ENCODE measurements at places on chromosomes 7 and 10.

GRCh38 chr10:32960022-32960421 is 2.0 kb upstream of the ITGB1 start:
- DNase-seq = no peak

- no peak for DNase-seq
Measured at GRCh38 chr10:29807163-29807806, 172.5 kb upstream of the SVIL start.

DNA sequence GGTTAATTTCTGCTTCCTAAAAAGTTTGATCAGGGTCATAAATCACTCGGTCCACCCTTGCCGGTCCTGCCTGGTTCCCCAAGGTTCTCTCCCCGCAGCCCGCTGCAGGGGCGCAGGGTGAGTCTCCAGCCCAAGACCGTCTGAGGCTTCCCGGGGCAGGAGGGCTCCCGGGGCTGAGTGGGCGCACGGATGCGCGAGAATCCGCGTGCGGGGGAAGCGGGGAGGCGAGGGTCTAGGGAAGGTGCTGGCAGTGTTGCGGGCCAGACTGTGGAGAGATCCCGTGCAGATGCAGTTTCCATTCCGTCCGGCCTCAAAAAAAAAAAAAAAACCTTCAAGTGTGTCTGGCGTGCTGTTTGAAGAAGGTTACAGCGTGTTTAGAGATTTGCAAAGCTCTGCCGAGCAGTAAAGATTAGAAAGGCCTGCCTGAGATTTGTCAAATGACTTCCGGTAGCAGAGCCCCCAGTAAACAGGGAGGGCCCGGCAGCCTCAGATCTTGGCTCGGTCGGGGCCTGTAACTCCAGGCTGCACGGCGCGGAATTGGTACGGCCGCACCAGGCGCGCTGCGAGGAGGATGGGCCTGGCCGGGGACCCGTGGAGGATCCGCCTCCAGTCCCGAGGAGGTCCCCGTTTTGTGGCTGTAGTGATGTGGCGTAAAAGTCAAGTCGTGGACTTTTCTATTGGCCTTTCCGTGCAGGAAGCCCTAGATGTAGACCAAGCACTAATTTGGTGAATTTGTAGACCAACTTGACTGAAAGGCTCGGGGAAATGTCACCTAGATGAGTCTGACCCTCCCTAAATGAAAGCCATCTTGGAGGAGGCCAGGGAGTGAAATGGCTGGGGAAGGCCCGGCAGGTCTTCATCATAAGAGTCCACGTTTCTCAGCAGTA is 293.2 kb upstream of the NFE2L3 start:
- DNase-seq = peak; percentile 73

- no peak for DNase-seq
Measured at GRCh38 chr10:88974446-88975376, 15.9 kb upstream of the FAS start.

DNA sequence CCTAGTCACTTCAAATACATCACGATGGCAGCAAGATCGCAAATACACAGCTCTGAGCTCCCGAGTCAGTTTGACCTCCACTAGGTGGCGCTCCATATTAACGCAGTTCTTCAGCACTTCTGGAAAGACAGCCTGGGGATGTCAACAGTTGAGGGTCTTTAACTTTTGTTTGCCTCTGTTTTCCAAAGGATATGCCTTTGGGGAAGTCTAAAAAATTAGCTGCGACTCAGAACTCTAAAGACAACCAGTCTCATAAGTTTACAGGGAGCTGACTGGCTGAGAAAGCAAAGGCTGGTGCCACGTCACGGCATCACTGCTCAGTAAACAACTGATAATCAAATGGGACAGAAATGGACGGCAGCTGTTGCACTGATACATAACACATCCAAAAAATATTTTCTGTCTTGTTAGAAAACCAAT is 458.8 kb downstream of the SORCS1 start:
- DNase-seq = peak; percentile 47

GRCh38 chr7:117588352-117588794 is 108.5 kb downstream of the CFTR start:
- no peak for DNase-seq

- DNase-seq = no peak
Measured at GRCh38 chr7:86863452-86863851, 196.0 kb downstream of the ELAPOR2 start.

DNA sequence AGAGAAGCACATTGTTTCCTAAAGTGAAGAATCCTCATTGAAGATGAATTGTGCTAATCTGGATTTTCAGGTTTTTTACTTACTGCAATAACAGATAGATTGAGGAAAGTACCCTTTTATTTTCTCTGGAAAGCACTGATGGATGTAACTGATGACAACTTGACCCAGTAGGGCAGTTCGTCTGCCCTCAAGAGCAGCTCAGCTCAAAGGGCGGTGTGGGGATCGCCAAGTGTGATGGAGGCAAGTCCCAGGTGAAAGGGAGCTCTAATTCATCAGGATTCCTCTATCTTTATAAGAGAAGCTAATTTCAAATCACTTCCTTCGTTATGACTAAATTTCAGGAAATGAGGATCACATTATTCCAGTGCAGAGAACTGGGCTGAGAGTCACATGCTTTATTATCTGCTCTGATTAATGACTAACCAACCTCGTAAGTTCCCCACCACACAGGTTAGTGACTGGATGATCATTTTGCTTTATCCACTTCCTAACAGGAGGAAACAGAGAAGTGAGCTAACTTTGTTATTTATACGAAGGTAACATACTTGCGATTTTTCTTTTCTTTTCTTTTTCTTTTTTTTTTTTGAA is 98.8 kb downstream of the PFKFB3 start:
- no peak for DNase-seq

DNA sequence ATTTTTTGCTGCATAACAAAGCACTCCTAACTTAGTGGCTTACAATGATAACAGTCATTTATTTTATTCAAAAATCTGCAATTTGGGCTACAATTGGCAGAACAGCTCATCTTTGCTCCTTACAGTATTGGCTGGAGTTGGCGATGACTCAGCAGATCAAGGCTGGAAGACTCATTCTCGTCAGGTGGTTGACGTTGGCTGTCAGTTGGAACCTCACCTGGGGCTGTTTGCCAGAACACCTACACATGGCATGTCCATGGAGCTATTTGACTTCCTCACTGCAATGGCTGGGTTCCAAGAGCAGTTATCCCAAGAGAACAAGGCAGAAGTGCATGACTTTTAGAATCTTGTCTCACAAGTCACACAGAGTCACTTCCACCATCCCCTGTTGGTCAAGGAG is 75.1 kb downstream of the NOD1 start:
- DNase-seq = no peak

DNA sequence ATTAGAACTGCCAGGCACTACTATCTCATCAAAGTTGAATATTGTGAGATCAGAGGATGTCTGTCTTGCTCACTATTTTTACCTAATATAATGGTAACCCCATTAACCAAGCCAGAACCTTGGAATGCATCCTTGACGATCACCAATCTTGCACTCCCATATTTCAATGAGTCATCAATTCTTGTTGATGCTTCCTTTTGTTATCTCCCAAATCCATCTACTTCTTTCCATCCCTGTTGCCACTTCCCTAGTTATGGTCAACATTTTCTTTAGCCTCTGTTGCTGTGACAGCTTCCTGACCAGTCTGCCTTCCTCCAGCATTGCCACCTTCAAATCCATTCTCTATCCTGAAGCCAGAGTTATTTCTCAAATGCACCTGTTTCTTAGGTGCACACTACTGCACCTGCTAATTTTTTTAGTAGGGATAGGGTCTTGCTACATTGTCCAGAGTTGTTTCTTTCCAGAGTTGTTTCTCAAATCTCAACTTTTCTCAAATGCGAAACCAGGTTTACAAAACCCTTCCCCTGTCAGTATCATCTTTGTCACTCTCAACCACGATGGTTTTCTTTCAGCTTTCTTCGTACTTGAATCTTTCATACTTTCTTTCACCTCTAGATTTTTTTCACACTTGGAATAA is 15.7 kb downstream of the ITGA8 start:
- no peak for DNase-seq

DNA sequence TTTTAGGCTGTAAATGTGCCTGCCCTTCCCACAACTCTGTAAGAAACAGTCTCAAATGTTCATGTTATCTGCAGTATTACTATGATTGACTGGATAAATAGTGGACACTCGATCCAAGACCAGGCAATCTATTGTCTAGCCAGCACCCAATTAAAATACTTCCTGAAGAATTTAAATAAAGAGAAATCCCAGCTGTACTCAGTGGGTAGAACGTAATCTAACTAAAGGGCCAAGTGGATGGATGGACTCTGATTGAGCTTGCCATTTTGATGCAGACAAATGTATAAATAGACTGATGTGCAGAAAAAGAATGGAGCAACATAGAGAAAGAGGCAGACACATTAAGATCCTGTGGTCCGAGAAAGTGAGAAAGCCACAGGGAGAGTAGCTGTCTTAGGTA is 158.0 kb downstream of the IPMK start:
- no peak for DNase-seq

GRCh38 chr10:104434601-104435000 is 81.0 kb downstream of the CFAP58 start:
- no peak for DNase-seq

- no peak for DNase-seq
Measured at GRCh38 chr7:42143711-42144600, 93.1 kb downstream of the GLI3 start.

GRCh38 chr7:33054261-33054964 is 8.2 kb downstream of the NT5C3A start:
- DNase-seq = no peak

GRCh38 chr7:132161976-132162375 is 414.3 kb downstream of the PLXNA4 start:
- no peak for DNase-seq

- DNase-seq = no peak
Measured at GRCh38 chr7:133275446-133276095, 22.7 kb downstream of the EXOC4 start.

GRCh38 chr10:121411004-121411403 is 187.2 kb downstream of the FGFR2 start:
- no peak for DNase-seq

DNA sequence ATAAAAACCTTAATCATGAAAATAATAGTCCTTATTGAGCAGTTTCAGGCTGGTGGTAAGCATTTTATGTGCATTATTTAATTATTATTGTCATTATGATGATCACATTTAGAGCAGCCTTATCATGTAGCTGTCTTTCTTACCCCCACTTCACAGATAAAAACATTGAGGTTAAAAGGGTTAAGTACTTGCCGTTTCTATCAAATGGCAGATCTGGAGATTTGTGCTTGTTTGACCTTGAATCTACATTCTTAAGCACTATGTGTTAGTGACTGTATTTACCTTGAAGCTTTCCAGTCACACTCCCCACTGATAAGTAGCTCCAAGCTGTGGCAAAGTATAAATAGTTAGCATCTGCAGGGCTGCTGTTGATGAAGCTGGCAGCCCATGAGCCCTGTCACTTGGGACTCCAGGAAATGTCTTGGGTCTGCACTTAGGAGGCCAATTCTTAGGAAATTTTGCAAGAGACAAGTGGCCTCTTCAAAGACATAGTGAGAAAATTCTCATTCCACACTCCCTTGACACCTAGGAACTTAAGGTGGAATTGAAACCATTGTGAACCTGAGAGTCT is 116.8 kb upstream of the AGR3 start:
- DNase-seq = no peak

DNA sequence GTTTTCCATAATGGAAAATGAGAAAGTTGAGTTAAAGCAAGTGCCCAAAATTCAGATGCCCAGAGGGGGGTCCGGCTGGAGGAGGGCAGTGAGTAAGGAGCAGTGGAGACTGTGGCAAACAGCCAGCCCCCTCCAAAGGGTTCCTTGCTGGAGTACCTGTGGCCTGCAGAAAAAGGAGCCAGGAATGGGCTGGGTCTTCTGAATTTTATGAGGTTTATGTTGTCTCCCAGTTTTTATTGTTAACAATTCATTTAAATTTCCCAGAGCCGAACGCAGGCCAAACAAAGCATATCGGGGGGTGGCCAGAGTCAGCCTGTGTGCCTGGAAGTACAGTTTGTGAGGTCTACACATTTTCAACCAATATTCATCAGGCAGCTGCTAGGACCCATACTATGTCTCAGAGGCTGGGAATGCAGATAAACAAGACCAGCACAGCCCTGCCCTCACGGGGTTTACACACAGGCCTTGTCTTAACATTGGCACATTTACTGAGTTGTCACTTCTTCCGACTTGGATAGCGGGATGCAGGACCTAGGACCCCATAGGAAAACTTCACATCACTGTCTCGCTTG is 12.9 kb upstream of the CSGALNACT2 start:
- DNase-seq = peak; percentile 33

- no peak for DNase-seq
Measured at GRCh38 chr10:96840841-96841518, 8.9 kb downstream of the LCOR start.

- peak; percentile 72 for DNase-seq
Measured at GRCh38 chr10:97332591-97333350, 1.8 kb downstream of the FRAT2 start.

GRCh38 chr7:109864230-109864629 is 1226.7 kb upstream of the LRRN3 start:
- no peak for DNase-seq

DNA sequence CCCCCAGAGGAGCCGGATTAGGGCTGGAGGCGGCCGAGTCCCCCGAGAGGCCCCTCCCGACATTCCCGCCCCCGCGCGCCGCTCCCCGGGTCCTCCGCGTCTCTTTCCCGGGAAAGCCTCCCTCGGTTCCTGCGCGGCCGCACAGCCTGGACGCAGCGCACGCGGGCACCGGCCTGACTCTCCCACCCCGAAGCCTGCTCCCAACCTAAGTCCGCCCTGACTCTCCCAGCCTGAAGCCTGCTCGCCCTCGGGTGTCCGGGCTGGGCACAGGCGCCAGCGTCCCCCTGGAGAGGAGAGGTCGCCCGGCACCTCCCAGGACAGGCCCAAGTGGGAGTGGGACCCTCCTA is 441 bp upstream of the VENTX start:
- peak; percentile 90 for DNase-seq

DNA sequence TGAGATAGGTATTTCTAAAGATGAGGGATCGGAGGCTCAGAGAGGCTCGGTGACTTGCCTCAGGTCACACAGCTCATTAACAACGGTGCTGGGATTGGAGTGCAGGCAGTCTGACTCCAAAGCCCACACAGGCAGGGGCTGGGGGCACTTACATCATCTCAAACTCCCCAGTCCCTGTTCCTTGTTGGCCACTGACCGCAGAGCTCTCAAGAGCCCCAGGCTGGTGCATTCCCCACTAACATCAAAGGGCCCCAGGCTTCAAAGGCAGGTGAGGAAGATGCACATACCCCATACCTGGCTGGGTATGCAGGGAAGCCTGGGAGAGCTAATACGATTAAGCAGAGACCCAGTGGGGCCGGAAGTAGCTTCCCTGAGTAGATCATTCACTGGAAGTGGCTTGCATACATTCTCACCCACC is 13.7 kb upstream of the NODAL start:
- DNase-seq = peak; percentile 91

- no peak for DNase-seq
Measured at GRCh38 chr10:105691811-105692210, 1050.7 kb downstream of the SORCS3 start.

DNA sequence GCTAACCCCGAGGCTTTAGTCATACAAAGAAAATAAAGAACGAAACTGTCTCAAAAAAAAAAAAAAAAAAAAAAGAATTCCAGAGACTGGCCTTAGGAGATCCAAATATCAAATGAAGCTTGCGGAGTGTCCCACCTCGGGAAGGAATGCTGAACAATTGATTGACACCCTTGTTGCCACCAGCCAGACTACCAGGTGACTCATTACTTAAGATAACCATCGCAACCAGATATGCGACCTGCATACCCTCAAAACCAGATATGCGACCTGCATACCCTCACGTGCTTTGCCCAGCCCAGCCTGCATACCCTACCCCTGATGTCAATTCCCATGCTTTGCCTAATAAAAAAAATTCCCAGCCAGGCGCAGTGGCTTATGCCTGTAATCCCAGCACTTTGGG is 2.7 kb upstream of the PRKRIP1 start:
- DNase-seq = no peak
